Urothelium cell line (cell line): ENCODE measurements at places on chromosomes 5 and 9.
A peak's percentile ranks its signal among the peaks of the same experiment; 100 is the strongest.

DNA sequence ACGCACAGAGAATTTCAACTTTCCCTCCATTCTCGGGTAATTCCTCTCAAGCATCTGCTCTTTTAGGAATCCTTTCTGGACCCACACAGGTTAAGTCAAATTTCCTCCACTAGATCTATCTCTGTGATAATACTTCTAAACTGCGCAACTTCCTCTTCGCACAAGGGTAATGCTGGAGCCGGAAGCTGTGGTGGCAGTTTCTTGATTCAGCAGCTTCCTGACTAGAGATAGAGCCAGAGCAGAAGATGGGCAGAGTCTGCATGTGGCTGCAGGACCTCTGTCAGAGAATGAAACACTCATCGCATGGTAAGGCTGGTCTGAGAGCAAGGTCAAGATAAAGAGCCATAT is 11.1 kb upstream of the CDC42SE2 start:
- no peak for DNase-seq

DNA sequence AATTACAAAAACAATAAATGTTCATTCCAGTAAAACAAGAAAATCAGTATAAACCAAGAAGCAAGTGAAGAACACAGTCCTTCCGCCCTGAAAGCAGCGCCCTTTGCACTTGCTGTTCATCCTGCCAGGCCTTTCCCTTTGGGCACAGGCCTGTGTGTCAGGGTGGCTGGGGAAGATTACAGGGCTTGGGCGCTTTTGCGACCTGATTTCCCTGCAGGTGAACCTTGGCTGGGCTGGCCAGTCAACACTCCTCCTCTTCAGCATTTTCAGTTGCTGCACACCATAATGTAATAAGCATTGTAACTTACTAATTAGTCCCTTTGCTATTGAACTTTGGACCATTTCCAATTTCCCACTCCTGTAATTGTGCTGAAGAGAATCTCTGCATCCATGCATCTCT is 38.6 kb upstream of the TDRD7 start:
- DNase-seq, result no peak

DNA sequence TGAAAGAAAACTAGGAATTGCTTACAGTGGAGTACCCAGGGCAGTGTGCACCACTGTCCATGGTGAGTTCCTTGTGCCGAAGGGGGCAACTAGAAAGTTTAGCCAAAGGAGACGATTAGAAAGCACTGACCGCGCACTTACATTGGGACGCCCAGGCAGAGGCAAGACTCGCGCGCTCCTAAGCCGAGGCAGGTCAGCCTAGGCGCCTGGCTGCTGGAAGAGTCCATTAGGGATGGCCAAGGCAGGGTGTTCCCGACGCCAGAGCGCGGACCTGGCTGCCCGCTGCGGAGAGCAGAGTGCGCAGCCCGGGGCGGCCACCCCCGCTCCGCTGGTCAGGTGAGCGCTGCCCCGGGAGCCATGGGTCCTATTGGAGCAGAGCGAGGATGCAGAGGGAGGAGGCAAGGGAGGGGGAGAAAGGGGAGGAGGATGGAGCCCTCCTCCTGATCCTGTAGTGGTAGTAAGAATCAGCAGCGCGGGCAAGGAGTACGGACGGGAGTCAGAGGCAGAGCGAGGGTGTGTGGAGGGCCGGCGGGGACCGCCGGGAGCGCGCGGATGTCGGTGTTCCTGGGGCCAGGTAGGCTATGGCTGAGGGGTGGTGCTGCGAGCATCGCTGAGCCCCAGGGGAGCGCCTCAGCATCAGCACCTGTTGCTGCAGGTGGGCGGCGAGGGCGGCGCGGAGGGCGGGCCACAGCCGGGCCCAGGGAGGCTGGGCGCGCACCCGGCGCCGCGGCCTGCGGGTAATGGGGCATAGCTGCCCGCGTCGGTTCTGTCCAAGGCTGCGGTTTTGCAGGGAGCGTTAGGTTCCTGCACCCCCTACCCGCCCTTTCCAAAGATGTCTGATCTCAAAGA is at the start of gene ADGRV1:
TSS of gene ADGRV1 (plus strand) at position 454 of the 849 bp plus-strand sequence. CDS start at position 553, 99 bp downstream.
- peak; percentile 90 for DNase-seq

GRCh38 chr5:132729896-132730295 is 7.5 kb downstream of the KIF3A start:
- no peak for DNase-seq

DNA sequence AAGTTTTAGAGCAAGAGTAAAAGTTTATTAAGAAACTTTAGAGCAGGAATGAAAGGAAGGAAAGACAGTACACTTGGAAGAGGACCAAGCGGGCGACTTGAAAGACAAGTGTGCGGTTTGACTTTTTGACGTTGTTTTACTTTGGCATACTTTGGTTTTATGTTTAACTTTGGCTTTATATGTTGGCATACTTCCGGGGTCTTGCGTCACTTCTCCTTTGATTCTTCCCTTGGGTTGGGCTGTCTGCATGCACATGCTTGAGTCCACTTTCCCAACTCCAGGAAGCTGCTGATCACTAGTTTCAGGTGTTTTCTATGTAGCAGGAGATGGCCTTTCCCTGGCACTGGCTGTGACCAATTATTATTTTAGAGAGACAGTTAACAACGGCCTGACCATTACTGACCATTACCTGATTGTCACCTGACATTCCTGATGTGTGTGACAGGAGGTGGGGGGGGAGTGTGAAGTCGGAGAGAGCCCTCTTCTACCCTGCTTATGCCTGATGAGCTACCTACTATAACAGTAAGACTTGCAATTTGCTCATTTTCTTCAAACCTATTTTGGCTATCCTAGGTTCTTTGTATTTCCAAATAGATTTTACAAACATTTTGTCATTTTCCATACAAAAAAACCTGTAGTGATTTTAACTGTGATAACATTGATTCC is 45.5 kb downstream of the TNFSF8 start:
- DNase-seq, result no peak

GRCh38 chr5:159786901-159787691 is 129.2 kb upstream of the ADRA1B start:
- no peak for DNase-seq

DNA sequence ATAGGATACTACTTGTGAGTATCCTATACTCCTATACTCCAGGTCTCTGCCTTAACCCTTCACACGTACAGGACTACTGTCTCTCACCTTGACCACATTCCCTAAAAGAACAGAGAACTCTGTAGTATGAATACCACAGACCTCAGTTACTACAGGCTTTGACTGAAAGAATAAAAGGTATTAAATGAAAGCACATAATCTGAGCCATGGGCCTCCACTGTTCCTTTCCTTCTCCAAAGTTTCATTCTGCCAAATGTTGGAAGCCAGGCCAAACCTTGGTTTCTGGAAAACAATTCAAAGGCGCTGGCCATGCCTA is 191.5 kb downstream of the TSSK1B start:
- DNase-seq, result no peak
